ENCODE measurements at places on chromosomes 4 and X. TPM values are rescaled to one million over a fixed set of nuclear protein-coding genes. Genes with fewer than 3 reads are reported as not detected.

Gene AFP
- total RNA-seq = 0.10 TPM

Gene ATP1B4
- total RNA-seq = 0.20 TPM

Gene CT45A8
- total RNA-seq = not detected

Gene SPANXA2
- not detected for total RNA-seq

Gene SUPT20HL1
- total RNA-seq = not detected

Gene HTN1
- total RNA-seq = not detected

Gene RPL34
- 706 TPM for total RNA-seq

Gene SMIM31
- total RNA-seq = not detected

Gene PPP1R2C
- total RNA-seq = not detected

Gene AMTN
- total RNA-seq = not detected

Gene SPATA4
- total RNA-seq = 0.50 TPM

Gene CXXC4
- 10.2 TPM for total RNA-seq

Gene ARAP2
- total RNA-seq = 95.8 TPM

Gene EREG
- not detected for total RNA-seq

Gene SHOX
- 0.20 TPM for total RNA-seq

Gene KLB
- total RNA-seq = 0.30 TPM

Gene PDE5A
- 50.1 TPM for total RNA-seq

Gene PROM1
- 48.6 TPM for total RNA-seq

Gene PTCHD1
- 13.3 TPM for total RNA-seq

Gene NALF2
- total RNA-seq = 1.4 TPM

Gene AKAP4
- not detected for total RNA-seq

Gene GPC3
- total RNA-seq = 109 TPM

Gene DCX
- total RNA-seq = 33.4 TPM

Gene KIF4A
- total RNA-seq = 8.8 TPM

Gene PAGE1
- total RNA-seq = not detected
